ENCODE measurements at places on chromosomes 1 and 21. TPM values are rescaled to one million over a fixed set of nuclear protein-coding genes. Genes with fewer than 3 reads are reported as not detected.

PYHIN1 gene
- total RNA-seq, result 0.98 TPM

PLEKHA6 gene
- total RNA-seq, result 82.4 TPM

FNDC10 gene
- total RNA-seq, result 3.1 TPM

CTBS gene
- total RNA-seq, result 25.4 TPM
